Activated CD8-positive, alpha-beta memory T cell treated with anti-CD3 and anti-CD28 coated beads for 1 hour (primary cell): ENCODE measurements at places on chromosomes 5 and 9.

DNA sequence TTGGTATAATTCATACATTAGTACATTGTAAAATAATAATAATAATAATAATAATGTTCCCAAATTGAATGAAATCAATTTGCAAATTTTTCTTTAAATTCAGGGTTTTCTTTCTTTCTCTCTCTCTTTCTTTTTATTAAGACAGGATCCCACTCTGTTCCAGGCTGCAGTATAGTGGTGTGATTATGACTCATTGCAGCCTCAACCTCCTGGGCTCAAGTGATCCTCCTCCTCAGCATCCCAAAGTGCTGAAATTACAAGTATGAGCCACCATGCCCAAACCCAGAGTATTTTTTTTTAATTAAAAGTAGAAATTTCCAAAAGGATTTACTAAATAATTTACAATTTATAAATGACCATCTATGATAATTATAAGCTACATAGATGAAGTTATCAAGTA, 117.7 kb downstream of the HOMER1 start:
- DNase-seq = no peak

DNA sequence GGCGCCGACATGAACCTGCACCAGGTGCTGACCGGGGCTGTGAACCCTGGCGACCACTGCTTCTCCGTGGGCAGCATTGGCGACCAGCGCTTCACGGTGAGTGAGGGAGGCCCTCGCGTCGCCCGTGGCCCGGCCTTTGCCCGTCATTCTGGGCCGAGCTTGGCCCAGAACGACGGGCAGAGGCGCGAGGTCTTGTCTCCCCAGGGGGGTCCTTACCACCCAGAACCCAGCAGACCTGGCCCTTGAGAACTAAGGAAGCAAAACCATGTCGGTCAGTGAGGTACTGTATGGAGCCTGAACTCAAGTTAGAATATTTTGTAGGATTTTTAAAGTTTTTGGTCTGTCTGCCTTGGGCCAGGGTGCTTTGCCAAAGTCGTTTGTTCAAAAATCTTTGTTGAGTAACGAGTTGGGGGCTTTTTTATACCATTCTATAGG, 691 bp downstream of the DMXL1 start:
- no peak for DNase-seq

DNA sequence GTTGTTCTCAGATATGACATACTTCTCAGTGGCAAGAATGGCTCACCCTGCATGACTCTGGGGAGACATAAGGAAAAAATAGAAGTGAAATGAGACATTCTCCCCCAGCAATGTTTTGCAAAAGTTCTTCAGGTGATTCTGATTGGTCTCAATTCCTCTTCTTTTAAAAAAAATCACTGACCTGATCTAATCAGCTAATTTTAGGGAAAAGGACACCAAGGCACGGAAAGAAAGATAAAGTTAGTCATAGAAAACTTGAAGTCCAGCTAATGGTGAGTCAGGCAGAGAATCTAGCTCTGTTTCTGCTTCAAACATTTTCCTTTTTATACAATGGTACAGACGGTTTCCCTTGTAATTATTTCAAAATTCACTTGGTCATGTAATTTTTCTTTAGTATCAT, 1018.9 kb upstream of the ARRDC3 start:
- no peak for DNase-seq

DNA sequence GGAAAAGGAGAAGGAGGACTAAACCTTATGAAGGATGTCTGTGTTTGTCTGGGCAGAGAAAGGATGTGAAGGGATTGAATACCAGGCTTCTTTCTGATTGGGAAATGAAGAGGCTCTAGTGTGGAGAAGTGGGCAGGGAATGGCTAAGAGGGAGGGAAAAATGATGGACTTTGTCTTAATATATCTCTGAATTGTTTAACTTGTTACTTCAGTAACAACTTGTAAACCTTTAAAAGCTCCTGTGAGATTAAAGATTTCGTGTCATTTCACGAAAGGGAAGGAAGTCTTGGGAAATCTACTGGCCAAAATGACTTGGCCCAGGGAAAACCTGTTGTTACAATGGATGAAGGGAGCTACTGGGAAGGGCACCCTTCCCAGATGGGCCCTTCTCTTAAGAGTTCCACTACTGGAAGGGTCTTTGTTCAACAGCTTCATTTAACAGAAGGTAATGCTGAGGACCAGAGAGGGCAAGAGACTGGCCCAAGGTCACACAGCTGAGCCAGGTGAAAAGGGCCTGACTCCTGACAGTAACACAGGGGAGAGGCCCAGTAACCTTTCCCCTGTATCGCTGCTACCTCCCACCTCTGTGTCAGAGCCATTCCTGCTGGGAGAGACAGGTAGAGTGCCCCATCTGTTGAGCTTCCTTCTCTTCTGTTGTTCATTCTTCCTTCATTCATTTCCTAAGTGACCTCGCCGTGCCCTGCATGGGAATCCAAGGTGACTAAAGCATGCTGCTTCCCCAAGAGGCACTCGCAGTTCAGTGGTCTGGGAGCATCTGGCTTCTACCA, 5.1 kb upstream of the TCOF1 start:
- DNase-seq = no peak

DNA sequence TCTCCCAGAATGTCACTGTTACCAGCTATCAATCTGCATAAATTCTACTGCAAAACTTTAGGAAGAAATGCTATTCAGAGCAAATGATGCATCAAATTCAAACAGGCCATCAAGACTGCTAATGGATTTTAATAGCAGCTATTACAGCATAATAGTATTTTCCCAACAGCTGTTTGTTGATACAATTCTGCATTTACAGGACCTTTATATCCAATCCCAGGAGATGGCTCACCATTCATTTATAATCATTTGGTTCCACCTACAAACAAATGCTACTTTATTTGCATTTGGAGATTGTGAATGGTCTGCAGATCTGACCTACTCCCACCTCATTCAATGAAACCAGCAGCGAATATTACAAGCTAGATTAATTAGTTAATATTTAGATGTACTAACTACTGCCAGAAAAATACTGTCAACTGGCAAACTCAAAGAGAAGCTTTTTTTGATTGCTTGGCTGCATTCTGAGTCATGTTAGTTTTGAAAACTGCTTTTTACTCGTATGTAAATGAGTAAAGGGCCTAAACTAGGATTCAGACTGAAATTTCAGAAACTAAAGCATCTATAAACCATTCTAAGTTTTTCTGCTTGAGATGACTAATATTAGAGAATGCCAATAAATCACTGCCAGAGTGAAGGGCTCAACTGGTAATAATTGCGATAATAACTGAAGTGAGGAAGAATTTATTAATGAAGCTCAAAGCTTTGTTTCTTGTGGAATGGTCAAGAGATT, 7.1 kb upstream of the PCA3 start:
- no peak for DNase-seq

DNA sequence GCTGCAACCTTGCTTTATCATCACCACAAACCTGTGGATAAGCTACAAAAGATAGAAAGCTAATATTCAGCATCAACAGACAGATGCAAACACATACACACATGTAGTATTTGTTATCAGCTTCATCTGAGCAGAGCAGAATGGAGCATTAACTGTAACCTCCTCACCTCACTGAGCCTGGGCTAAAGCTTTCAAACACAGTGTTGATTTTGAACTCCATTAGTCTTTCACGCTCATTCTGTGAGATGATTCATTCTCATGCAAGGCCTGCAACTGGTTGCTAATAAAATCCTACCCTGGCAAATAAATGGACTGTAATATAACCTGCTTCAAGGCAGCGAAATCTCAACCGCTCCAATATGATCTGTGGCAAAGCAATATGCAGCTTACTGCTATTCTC, 1360.6 kb upstream of the ACO1 start:
- no peak for DNase-seq

DNA sequence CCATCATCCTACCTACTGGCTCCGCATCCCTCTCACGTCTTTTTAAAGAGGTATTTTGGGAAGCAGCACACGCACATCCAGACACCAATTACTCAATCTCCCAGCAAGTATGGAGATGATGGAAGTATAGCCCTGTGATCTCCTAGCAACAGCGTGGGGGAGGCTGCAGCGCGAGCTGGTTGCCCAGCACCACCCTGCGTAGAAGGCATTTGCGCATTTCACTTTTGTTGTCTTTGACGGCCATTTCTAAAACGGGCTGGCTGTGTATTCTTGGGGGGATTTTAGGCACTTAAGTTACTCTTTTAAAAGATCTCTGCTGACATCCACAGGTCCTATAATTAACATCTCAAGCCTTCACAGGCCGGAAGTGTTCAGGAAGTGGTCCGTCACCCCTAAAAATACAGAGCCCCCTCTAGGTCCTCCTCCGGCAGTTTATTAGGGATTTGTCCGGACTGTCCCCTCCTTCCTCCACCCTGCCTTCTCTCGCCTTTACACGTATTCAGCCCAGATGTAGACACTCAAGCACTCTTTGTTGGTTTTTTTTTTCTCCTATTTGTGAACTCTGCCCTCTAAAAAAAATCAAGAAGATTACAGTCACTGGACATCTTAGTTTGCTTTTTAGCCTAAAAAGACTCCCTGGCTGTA, 371.4 kb downstream of the NTRK2 start:
- no peak for DNase-seq

DNA sequence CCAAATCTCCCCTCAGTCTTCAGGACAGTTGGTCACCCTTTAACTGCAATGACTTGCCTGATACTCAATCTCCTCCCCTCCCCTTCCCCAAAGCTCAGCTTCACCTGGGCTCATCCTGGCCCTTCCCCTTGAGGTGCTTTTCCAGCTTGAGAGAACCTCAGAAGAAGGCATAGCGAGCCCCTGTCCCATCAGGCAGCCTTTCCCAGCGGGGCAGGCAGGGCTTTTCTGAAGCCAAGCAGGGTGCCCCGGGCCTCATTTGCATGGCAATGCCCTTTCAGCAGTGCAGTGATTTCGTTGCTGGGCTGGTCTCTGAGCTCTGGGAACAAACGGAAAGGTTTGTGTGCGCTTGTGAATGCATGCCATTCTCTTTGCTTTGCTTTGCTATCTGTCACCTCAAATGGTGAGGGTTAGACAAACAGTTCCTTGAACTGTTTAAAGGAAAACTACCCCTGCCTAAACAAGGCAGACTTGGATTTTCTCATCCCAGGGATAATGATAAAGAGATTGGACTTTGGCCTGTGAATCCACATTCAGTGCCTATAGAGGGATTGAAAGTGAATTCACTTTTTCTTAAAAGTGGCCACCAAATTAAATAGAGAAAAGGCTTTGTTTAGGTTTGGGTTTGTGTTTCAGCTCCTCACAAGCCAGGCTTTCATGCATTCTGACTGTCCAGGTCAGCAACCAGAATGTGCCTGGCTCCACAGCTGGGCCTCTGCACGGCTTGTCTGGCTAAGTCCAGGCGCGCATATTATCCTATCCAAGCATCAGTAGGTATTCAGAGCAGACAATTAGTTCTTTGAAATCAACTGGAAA, 165.3 kb downstream of the ZNF608 start:
- no peak for DNase-seq

DNA sequence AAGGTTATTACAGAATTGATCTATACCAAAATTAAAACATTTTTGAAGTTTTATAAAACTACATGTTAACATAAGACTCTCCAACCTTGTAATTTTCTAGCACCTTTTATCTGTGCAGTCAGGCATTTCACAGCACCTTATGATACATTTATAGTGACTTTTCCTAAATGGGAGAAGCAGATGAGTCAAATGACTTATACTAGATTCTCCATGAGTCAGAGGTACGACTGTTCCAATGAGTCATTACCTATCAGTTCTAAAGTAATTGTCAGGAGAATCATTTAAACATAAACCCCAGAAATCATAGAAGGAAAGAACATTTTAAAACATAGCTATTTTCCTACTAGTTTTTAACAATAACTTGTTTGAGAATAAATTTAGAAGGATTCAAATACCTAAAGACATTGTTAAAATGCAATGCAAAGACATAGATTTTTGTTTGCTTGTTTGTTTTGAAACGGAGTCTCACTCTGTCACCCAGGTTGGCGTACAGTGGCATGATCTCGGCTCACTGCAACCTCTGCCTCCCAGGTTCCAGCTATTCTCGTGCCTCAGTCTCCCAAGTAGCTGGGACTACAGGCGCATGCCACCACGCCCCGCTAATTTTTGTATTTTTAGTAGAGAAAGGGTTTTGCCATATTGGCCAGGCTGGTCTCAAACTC, 34.7 kb upstream of the DMXL1 start:
- no peak for DNase-seq
